ENCODE measurements at places on chromosomes 6 and 20. TPM values are rescaled to one million over a fixed set of nuclear protein-coding genes. Genes with fewer than 3 reads are reported as not detected.

DNA sequence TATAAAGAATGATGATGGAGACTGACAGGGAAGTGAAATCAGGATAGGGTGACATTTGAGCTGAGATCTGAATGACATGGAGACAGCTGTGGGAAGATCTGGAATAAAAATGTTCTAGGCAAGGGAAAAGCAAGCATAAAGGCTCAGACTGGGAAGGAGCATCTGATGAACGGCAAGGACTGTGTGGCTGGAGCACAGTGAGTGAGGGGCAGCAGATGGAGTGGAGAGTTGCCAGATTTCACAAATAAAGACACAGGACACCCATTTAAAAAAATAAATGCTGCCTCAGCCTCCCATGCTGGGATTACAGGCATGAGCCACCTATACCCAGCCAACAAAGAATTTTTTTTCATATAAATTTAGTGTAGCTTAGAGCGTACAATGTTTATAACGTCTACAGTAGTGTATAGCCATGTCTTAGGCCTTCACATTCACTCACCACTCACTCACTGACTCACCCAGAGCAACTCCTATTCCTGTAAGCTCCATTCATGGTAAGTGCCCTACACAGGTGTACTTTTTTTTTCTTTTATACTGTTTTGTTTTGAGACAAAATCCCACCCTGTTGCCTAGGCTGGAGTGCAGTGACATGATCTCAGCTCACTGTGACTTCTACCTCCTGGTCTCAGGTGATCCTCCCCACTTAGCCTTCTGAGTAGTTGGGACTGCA, 2.4 kb upstream of the ZBTB24 start:
- H3K36me3 ChIP-seq: peaks cover 13% of the 10 kb centered on the region
- no peak overlapping the region for H3K4me3 ChIP-seq
- peaks cover 32% of the 10 kb centered on the region for H3K4me1 ChIP-seq
- no peak overlapping the region for H3K27ac ChIP-seq
- DNase-seq: no peak

ERVFRD-1 gene
- total RNA-seq: not detected

DNA sequence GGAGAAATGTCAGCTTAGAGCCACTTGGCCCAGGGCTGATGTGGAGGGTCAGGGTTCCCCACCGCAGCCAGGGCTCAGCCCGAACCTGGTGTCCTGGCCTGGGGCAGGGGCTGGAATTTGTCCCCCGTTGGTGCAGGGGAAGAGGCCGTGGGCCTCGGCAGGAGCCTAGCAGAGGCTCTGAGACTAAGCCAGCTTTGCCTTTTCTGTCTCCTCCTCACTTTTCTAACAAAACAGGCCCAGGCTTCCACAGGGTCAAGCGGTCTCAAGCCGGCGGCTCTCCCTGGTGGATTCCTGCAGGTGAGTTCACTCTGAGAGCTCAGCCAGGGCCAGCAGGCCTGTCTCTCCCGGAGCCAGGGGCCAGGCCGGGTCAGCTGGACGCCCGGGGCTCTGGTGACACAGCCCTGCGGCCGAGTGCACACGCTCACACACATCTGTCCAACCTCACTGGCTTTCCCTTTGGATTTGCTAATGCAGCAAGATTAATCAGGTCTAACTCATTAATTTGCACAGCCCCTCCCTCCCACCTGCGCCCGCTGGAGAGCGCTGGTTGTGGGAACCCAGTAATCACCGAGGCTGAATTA, 2.9 kb upstream of the CHRNA4 start:
- H3K4me1 ChIP-seq: peaks cover 16% of the 10 kb centered on the region
- H3K27ac ChIP-seq: no peak overlapping the region
- H3K36me3 ChIP-seq: no peaks in the 10 kb centered on the region
- no peak for DNase-seq
- H3K4me3 ChIP-seq: no peak overlapping the region

GRCh38 chr20:3613821-3614440, 49.3 kb downstream of the GFRA4 start:
- no peaks in the 10 kb centered on the region for H3K27me3 ChIP-seq
- H3K36me3 ChIP-seq: peaks cover 12% of the 10 kb centered on the region
- H3K4me1 ChIP-seq: peaks cover 10% of the 10 kb centered on the region
- no peak for DNase-seq
- no peak overlapping the region for H3K27ac ChIP-seq

DNA sequence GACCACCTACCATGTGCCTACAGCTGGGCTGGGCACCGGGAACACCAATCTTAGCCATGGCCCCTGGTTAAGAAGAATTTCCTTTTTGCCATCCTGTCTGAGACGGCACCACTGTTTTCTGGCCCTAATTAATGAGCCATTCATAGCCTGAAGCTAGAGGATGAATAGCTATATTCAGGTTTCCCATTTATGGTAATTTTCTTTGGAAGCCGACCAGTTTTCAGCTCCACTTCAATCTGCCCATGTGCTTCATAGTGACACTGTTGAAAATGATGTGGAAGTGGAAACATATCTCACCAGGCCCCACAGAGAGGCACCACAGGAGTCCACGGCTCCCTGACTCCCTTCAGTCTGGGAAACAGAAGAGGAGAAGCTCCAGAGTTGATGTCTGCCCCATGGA, 22.6 kb upstream of the ULBP3 start:
- no peak overlapping the region for H3K27ac ChIP-seq
- no peaks in the 10 kb centered on the region for H3K4me1 ChIP-seq
- H3K4me3 ChIP-seq: no peak overlapping the region

SLC52A3 gene
- 2.3 TPM for total RNA-seq

- no peak for DNase-seq
- peaks cover 9% of the 10 kb centered on the region for H3K4me1 ChIP-seq
- no peaks in the 10 kb centered on the region for H3K36me3 ChIP-seq
- H3K27me3 ChIP-seq: no peaks in the 10 kb centered on the region
- H3K27ac ChIP-seq: peak overlapping the region; percentile 19
- no peak overlapping the region for H3K4me3 ChIP-seq
Measured at GRCh38 chr6:6834356-6835222, 246.1 kb downstream of the LY86 start.

- H3K27ac ChIP-seq: no peak overlapping the region
- H3K4me1 ChIP-seq: no peaks in the 10 kb centered on the region
- H3K4me3 ChIP-seq: no peak overlapping the region
- H3K36me3 ChIP-seq: no peaks in the 10 kb centered on the region
Measured at GRCh38 chr6:9621276-9621675, 793.6 kb downstream of the TFAP2A start.

Measured in left ventricle myocardium inferior (tissue), 1 donor.